ENCODE measurements at places on chromosomes 1 and 21.

DNA sequence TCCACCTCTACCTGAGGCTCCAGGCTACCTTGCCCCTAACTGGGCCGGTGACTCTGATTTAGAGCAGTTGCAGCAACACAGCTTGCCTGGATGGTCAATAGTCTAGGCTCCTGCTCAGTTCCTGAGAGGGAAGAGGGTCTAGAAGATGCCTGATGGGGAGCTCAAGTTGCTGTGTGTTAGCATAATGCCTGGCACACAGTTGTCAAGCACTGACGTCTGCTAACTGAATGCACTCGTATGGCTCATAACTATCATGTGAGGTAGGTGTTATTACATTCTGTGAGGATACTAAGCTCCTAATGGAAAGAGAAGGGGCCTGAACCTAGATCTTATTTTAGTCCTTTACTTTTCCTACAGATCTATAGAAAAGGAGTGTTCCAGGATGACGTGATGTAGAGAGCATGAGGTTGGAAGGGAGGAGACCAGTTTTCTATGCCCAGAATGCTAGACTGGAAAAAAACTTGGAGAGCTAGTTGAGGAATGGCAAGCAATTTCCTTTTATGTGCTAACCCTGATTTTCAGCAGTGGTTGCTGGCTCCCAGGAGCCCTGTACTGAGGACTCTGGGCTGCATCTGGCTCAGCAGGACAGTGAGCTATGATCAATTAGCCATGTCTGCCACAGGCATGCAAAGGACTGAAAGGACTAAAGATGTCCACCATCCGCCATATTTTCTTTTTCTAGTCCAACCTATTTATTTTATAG is 30.0 kb downstream of the FAM78B start:
- DNase-seq: no peak

DNA sequence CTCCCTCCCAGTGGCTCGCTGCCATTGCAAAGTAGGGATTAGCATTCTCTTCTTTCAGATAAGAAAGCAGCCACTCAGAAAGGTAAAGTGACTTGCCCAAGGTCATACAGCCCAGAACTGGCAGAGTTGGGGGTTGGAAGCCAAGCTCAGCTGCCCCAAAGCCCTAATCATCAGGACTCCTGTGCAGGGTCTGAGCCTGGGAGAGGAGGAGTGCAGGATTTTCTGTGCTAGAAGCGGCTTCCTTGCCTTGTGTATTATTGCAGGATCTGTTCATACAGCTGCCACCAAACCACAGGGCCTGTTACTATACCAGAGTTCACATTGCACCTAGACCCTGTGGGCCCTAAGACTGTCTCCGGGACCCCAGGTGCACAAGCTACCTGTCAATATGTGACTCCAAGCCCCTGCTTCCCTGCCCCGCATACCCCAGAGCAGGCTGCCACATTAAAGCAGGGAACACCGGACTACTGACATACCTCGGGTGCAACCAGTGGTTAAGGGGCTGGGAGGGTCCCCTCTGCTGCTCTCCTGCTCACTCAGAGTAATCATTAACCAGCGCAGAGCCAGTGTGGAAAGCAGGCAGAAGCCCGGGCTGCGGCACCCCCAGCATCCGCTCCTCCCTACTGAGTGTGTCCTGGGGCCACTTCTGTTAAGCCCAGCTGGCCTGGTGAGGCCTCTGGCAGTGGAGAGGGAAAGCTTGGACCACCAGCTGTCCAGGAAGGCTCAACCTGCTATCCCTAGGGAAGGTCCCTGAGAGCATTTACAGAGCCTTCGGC is 15.8 kb downstream of the HSPG2 start:
- DNase-seq: no peak

GRCh38 chr1:234014208-234014607 is 109.7 kb downstream of the SLC35F3 start:
- DNase-seq: no peak

DNA sequence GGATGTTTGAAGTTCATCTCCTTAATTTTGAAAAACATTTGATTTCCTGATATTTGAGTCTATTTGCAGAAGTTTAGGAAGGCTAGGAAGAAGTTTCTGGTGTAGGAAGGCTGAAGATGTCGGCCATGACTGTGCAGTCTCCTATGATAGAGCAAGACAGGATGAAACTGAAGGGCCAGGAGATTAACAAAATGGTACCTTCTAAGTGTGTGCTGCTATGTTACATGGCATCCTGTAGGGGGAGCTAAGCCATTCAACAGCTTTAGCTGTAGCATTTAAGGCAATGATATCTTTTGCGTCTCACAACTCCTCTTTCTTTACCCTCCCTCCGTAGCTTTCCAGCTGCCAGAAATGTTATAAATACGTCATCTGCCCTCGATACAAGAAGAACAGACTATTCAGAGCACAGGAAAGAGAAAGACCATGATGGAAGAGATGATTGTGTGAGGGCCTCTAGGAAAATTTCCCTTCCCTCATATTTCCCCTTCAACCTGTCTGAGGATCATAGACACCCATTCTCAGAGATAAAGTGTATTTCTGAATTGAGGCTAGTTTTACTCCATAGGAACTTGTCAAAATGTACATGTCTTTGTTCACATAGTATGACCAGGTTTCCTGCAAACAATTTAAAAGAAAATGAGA is 61.1 kb downstream of the XCL1 start:
- DNase-seq: no peak

DNA sequence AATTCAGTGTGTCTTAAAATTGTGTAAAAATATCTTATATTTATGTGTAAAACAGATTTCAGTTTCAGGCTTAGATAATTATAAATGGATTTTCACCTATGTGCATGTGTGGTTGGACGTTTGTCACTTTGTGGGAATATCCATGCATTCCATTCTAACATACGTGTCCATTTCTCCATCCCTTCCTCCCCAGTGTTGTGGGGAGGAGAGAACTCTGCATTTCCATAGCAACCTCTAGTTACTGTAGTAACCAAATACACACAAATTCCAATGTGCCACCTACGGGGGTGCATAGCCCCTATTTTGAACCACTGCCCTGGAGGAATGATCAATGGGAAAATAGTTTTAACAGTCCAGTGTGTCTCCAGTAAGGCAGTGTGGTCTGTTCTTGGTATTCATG is 79.0 kb downstream of the RASAL2 start:
- DNase-seq: no peak

GRCh38 chr1:39992234-39992633 is 37.3 kb downstream of the MFSD2A start:
- no peak for DNase-seq
